ENCODE measurements at places on chromosomes 6 and 20.
A peak's percentile ranks its signal among the peaks of the same experiment; 100 is the strongest.

- no peak for DNase-seq
These were observed 34.4 kb downstream of the PCNA start for GRCh38 chr20:5085380-5085779.

DNA sequence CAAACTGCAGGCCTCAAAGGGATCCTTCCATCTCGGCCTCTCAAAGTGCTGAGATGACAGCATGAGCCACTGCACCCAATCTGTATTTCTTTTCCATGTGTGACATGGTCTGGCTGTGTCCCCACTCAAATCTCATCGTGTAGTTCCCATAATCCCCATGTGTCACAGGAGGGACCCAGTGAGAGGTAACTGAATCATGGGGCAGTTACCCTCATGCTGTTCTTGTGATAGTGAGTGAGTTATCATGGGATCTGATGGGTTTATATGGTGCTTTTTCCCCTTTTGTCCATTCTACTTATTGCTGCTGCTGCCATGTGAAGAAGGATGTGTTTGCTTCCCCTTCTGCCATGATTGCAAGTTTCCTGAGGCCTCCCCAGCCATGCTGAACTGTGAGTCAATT lies 10.3 kb upstream of the BRPF3 start:
- no peak for DNase-seq

- DNase-seq, result no peak
These were observed 34.5 kb upstream of the FERMT1 start for GRCh38 chr20:6157345-6157744.

DNA sequence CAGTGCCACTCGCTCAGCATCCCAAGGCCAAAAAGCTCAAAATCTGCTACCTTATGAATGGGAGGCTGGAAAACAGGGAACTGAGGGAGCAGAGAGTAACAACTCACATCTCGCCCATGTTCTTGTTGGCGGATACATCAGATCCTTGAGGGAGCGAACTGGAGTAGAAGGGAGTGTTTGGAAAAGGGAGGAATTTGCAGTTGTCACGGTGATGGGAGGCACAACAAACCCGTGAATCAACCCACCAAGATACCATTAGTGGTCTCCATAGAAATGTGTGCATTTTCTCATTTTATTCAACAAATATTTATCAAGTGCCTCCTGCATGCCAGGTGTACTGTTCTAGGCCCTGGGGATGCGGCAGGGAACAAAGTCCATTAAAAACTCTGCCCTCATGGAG lies 212.1 kb downstream of the EYA2 start:
- DNase-seq, result no peak

DNA sequence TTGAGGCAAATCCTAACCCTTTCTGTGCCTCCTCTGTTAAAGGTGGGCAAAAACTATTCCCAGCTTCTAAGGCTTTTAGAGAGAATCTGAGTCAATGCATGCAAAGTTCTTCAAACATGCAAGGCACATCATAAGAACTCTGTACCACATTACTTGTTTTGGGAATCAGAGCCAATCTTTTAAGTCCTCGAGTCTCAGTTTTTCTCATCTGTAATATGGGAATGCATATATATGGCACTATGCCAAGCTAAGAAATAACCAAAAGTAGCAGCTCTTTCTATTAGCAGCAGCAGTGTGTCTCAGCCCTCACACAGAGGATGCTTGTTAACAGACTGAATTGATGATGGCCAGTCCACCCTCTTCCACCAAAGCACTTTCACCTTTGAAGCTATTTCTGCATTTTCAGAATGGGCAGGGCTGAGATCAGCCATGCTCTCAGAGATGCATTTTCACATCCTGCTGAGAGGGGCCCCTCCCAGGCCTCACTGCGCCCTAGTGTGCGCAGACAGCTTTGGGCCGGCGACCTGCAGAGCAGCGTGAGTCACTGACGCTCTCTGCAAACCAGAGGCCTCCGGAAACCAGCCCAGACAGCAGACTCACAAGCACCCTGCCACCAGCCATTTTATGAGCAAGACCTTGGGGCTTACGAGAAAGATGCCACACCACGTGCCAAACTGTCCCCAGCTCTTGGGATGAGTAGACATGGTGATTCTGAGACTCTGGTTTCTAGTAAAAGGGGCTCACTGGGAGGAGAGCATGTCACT lies 138.0 kb downstream of the NFATC2 start:
- peak; percentile 47 for DNase-seq

GRCh38 chr6:161228096-161228495 lies 45.8 kb downstream of the AGPAT4 start:
- DNase-seq, result no peak

DNA sequence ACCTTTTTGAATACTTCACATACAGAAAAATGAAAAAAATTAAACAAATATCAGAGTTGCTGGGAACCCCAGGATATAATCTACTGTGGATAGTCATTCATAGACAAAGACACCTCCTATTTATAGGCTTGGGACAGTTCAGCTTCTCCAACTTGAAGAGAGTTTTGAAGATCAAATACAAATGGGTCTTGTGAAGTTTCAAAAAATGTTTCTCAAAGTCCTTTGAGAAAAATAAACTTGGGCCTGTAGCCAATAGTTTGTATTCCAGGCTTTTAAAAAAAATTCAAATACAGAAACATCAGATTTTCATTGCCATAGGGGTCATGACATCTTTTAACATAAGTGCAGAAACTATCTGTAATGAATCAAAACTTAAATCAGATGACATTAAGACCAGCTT lies 334.8 kb downstream of the LAMA2 start:
- DNase-seq, result no peak

- no peak for DNase-seq
These were observed 80.6 kb upstream of the NXT1 start for GRCh38 chr20:23269954-23270353.

DNA sequence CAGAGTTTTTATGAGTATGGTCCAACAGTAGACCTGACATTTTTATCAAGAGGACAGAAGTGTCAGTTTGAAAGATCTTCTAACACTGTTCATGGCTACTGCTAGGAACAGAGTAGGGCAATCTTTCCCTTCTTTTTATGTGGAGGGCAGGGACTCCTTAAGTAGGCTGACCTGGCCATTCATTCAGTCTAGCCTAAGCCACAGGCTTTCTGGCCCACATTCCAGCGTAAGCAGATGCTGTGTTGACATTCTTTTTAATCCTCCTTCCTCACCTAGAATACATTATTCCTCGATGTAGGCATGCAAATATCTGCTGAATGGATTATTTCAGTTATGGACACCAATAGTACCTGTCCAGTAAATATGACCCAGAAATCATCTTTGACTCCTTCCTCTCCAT lies 188.3 kb downstream of the ATXN1 start:
- DNase-seq, result no peak

GRCh38 chr6:45388328-45388727 lies 10.6 kb upstream of the SUPT3H start:
- no peak for DNase-seq
